ENCODE measurements at places on chromosomes 7 and 10.

GRCh38 chr7:159114981-159115380, 29.7 kb downstream of the VIPR2 start:
- DNase-seq = no peak

GRCh38 chr10:128527711-128528110, 401.5 kb upstream of the MKI67 start:
- no peak for DNase-seq

DNA sequence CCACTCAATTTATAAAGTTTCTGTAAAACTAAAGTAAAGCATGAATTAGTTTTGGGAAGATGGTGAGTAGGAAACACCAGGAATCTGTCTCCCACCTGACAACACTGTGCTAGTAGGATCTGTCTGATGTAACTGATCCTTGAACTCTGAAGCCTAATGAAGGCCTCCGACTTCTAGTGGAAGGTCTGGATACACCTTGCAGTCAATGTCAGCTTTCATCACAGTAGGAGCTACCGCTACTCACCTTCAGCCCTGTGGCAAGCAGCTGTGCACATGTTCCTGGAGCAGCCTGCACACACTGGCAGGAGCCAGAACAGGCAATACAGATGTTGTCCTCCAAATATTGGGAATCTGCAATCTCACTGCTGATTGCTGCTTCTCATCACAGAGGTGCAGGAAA, 471.4 kb downstream of the PTPRN2 start:
- DNase-seq = no peak

GRCh38 chr7:25521236-25521635, 292.9 kb upstream of the NPVF start:
- DNase-seq = no peak

DNA sequence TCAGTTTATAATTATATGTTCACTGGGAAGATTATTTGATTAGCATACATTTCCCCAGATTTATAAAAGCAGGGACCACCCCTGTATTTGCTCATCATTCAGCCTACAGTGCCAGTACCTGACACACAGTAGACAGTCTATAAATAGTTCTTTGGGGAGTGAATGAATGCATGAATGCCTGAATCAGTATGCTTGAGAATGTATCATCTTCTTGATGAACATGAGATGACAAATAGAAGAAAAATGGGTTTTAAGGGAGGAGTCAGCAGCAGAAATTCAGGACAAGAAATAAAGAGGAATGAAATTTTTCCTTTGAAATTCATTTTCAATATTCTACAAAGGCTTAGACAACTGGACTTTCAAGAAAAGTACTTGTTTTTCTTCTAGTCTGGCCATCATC, 295.8 kb upstream of the LRRTM3 start:
- DNase-seq = no peak

- DNase-seq = peak; percentile 88
Observed at GRCh38 chr7:47327698-47328391, 254.1 kb downstream of the TNS3 start.

GRCh38 chr10:59181668-59182067, 5.2 kb downstream of the PHYHIPL start:
- DNase-seq = no peak

- DNase-seq = no peak
Observed at GRCh38 chr7:91114232-91114631, 150.0 kb upstream of the FZD1 start.

- no peak for DNase-seq
Observed at GRCh38 chr10:57351076-57351475, 916.6 kb downstream of the IPMK start.

- DNase-seq = no peak
Observed at GRCh38 chr10:5565671-5566581, 41.2 kb downstream of the CALML3 start.

GRCh38 chr7:90613088-90613498, 17.0 kb downstream of the CDK14 start:
- DNase-seq = no peak

DNA sequence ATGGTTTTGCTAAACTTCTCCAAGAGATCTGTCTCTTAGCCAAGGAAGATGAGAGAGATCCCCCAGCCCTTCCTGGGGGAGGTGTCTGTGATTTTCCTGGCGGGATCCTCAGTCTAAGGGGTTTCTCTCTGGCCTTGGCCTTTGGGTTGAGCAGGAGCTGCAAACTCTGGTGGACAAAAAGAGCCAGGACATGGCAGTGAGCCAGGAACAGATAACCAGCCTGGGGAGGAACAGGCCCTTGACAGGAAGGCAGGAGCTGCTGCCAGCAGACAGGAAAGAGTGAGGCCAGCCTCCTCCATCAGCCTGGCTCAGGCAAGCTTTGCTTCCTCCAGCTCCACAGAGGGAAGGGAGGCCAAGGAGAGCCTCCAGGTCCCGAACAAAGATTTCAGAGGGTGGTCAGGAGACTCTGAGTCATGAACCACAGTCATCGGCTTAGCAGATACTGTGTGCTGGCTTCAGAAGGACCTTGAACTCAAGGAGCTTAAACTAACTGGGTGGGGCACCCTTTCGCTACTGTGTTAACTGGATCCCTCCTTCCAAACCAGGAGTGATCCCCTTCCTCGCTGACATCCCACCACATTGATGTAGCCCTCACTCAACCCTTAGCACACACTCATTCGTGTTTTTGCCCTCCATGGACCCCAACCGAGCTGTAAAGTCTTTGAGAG, 34.7 kb downstream of the DDIT4 start:
- peak; percentile 72 for DNase-seq

GRCh38 chr10:116030576-116030975, 242.4 kb downstream of the GFRA1 start:
- DNase-seq = no peak

DNA sequence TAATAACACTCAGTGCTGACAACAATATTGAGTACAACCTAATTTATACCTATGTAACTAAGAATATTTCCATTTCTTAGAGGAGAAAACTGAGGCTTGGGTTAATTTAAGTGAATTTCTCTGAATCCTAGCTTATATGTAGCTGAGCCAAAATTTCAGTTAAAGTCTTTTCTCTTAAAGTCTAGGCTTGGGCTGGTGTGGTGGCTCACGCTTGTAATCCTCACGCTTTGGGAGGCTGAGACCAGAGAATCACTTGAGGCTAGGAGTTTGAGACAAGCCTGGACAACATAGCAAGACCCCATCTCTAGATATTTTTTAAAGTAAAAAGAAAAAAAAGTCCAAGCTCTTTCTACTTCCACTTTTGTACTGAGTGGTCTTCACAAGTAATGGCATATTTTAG, 92.1 kb downstream of the CUL1 start:
- no peak for DNase-seq

- no peak for DNase-seq
Observed at GRCh38 chr10:116044801-116045248, 228.2 kb downstream of the GFRA1 start.

GRCh38 chr7:44547536-44548231, 6.6 kb upstream of the NPC1L1 start:
- no peak for DNase-seq

GRCh38 chr7:79339208-79339925, 114.1 kb downstream of the MAGI2 start:
- DNase-seq = no peak

- DNase-seq = no peak
Observed at GRCh38 chr7:3605222-3605621, 304.2 kb downstream of the SDK1 start.

GRCh38 chr7:100546129-100546925, 7.3 kb downstream of the AGFG2 start:
- DNase-seq = no peak

GRCh38 chr7:50281680-50282445, 22.7 kb upstream of the IKZF1 start:
- DNase-seq = no peak

- no peak for DNase-seq
Observed at GRCh38 chr7:133645884-133646391, 393.1 kb downstream of the EXOC4 start.

DNA sequence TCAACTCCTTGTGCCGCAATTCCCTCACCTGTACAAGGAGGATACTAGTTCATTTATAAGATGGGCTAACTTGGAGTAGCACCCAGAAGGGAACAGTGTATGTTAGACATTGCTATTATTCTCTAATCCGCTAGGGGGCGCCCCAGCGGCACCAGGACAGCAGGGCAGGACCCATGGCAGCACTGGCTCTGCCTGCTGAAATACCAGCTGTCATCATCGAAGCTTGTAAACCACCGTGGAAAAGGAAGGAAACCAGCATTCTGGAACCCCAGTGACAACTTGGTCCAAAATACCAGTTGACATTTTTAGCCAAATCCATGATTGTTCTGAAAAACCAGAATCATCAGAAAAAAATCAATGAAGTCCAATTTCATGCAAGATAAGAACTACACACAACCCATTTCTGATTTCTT, 134.4 kb downstream of the ITGA8 start:
- DNase-seq = peak; percentile 45

GRCh38 chr7:74028321-74028838, 407 bp downstream of the ELN start:
- no peak for DNase-seq

- DNase-seq = no peak
Observed at GRCh38 chr7:73812996-73813395, 17.8 kb upstream of the CLDN4 start.

DNA sequence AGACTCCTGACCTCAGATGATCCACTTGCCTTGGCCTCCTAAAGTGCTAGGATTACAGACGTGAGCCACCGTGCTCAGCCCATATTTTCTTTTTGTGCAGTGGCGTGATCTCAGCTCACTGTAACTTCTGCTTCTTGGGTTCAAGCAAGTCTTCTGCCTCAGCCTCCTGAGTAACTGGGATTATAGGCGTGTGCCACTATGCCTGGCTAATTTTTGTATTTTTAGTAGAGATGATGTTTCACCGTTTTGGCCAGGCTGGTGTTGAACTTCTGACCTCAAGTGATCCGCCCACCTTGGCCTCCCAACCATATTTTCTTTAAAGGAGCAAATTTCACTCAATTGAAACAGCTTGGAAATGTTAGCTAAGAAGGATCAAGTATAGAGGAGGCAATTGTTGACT, 16.5 kb downstream of the GBF1 start:
- DNase-seq = no peak

GRCh38 chr10:60848126-60848525, 69.8 kb downstream of the CDK1 start:
- DNase-seq = no peak

GRCh38 chr10:13634207-13634606, 47.4 kb downstream of the PRPF18 start:
- no peak for DNase-seq

GRCh38 chr10:102229810-102230263, 3.7 kb downstream of the ELOVL3 start:
- peak; percentile 95 for DNase-seq

DNA sequence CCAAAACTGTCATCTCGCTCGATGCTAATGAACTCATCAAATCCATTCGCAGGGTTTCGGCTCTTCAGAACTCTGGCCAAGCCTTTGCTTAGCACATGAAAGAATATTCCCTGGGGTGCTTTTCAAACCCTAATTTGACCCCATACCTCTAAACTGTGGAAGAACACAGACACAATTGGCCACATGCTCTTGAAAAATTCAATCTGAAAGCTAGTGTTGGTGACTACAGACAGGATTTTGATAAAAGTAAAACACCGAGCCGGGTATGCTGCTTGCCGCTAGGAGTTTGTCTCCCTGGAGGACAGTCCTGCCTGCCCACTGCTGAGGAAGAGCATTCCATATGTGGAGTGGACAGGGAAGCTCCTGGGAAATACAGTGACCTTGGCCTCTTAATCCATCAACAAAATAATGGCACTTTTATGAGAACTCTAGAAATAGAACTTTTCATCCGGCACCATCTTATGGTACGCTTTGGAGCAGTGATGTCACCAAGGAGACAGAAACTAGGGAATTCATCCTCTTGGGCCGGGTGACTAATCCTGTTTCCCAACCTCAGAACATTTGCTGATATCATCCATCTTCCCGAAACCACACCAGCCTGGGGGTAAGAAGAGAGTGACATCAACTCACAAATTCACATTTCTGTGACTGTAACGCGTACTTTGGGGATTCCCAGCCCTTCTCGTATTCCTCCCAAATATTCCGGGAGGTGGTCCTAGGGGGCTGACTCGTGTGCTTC, 34.2 kb downstream of the MTURN start:
- DNase-seq = no peak

DNA sequence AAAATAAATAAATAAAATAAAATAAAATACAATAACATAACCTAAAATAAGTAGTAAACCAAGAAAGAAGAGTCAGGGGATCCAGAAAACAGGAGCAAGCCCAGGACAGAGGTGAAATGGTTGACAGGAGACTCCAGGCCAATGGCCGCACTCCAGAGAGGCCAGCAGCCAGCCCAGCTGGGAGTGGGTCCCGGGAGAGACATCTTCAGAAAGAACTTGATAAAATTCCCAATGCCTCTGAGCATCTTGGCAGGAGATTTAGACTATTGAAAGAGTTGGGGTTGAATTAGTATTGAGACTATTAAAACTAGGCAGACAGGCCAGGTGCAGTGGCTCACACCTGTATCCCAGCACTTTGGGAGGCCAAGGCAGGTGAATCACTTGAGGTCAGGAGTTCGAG, 62.6 kb downstream of the CLIP2 start:
- no peak for DNase-seq

GRCh38 chr10:22816298-22816653, 101.9 kb upstream of the PIP4K2A start:
- DNase-seq = no peak

GRCh38 chr7:129188892-129189660, 643 bp downstream of the SMO start:
- DNase-seq = peak; percentile 85

DNA sequence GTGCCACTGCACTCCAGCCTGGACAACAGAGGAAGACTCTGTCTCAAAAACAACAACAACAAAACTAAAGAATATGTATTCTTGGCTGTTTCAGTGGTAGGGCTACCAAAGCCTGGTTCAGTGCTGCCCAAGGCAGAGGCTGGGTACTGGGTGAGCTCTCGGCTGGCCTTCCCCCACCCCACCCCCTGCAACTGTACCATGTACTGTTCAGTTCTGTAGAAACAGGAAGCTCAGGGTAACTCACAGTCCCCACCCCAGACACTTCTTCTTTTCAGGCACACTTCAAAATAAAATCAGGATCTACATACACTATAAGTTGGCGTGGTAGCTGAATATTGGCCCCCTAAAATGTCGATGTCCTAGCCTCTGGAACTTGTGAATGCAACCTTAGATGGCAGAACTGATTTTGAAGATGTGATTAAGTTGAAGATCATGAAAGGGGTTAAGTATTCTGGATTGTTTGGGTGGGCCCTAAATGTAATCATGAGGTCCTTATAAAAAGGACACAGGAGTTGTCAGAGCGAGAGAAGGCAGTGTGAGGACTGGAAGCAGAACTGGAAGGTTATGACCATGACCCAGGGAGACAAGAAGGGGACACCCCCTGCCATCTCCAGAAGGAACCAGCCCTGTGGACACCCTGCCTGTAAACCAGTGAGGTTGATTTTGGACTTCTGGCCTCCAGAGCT, 31.2 kb downstream of the TBXAS1 start:
- peak; percentile 85 for DNase-seq

DNA sequence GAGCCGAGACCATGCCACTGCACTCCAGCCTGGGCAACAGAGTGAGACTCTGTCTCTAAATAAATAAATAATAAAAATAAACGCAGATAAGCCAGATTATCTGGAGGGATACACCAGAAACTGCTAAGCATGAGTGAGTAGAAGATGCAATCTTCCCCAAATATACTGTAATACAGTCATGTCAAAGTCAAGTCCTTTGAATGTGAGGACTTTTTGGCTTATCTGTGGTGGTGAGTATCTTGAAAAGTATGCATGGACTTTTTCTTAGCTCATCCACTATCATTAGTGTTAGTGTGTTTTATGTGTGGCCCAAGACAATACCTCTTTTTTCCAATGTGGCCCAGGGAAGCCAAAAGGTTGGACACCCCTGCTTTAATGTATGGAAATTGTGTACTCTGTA, 44.7 kb upstream of the PITRM1 start:
- DNase-seq = no peak

- no peak for DNase-seq
Observed at GRCh38 chr7:122258971-122259370, 45.6 kb downstream of the FEZF1 start.

GRCh38 chr10:63256009-63256773, 123.1 kb downstream of the NRBF2 start:
- no peak for DNase-seq

Data from upper lobe of left lung (tissue), 6 donors.